ENCODE measurements at places on chromosomes 12 and 14.

- DNase-seq = no peak
Observed at GRCh38 chr12:115867854-115868253, 409.6 kb downstream of the MED13L start.

GRCh38 chr12:61009192-61009591, 1251.0 kb upstream of the USP15 start:
- DNase-seq = no peak

DNA sequence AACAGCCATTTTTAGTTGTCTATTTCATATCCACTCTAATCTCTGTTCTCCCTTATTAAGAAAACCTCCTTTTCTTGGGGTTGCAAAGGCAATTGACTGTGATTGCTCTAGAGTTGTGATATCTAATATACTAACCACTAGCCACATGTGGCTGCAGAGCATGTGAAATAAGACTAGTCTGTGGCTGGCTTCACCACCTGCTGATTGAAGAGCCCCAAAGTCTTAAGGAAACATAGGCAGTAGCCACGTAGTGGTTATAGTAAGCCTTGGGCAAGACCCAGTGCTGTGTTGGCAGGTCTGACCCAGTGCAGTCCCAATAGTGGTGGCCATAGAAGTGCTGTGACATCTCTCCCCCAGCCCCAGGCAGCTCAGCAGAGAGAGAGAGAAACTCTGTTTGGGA, 28.4 kb upstream of the ATP2B1 start:
- DNase-seq = no peak

GRCh38 chr12:104226672-104227071, 11.1 kb downstream of the TXNRD1 start:
- DNase-seq = peak; percentile 62

DNA sequence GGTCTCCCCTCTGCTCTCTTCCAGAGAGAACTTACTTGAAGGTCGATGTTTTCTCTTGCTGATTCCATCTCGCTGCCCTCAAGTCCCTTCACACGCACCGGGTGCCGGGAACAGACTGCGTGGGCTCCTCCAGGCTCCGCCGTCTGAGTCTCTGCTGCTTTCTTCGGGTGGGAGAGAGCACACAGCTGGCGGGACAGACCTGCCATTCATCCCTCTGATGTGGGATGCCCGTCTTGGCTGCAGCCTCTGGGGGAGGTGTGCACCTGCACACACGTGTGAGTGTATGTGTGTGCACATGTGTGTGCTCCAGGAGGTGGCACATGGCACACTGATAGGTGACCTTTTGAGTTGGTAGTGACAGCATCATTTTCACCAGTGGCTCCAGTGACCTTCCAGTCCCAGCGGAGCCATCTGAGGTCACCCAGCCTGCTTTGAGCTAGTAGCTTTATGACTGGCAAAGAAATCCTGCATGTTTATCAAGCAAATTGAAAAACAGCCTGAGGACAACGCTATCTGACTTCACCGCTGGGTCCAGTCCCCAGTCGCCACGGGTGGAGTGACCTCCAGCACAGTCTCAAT, at the start of gene NINJ2:
NINJ2 (minus strand) TSS at position 153 of the 579 bp plus-strand sequence; CDS start at position 68, 85 bp downstream.
- no peak for DNase-seq

DNA sequence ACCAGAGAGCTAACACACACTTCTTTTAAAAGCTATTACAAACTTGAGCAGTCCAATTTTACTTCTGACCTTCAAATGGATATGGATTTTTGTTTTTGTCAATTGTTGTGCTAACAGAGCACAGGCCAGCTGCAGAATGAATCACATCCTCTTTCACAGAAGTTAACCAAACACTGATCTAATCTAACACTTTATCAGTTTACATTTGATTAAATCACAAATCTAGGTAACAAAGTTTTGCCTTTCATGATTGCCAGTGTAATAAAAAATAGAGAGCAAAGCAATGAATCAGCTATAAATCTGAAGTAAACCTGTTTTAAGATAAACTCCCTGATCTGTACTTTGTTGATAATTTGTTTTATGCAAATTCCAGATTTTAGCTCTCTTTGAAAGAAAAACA, 273.1 kb upstream of the RGS6 start:
- DNase-seq = no peak

- no peak for DNase-seq
Observed at GRCh38 chr12:117972301-117972700, 3.5 kb upstream of the KSR2 start.

DNA sequence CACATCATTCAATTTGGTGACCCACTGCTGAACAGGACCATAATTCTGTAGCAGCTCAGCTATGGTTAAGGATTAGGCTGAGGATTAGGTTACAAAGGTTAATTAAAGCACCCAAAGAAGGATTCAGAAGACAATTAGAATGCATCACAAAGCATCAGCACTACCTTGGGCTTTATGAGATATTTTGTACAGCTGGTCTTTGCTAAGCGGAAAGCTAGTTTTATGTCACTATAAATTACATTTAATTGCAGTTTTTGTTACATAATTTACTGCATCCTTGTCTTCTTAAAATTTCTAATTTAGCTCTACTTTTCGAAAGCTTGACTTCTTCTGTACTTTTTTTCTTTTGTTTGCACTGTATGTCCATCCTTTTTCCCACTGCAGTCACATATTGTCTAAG, 711.5 kb downstream of the RPS29 start:
- DNase-seq = no peak

GRCh38 chr14:69749956-69750355, 17.0 kb upstream of the SRSF5 start:
- DNase-seq = no peak

DNA sequence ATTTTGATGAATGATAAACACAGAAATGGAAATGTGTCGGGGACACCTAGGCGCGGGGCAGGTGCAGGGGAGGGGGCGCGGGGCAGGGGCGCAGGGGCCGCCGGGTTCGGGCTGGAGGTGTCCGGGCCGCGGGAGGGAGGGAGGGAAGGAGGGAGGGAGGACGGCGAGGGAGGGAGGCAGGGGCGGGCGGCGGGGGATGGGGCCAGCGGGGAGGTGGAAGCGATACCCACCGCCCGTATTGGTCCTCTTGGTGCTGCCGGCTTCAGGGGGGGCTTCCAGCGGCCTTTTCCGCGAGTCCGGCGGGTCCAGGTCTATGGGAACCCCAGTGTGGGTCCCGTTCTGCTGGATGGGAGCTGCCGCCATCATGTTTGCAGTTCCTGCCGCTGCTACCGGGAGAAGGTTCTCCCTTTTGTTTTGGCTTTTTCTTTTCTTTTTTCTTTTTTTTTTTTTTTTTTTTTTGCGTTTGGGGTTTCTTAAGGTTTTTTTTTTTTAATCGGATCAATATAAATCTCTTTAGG, 703 bp downstream of the NOVA1 start:
- DNase-seq = no peak

DNA sequence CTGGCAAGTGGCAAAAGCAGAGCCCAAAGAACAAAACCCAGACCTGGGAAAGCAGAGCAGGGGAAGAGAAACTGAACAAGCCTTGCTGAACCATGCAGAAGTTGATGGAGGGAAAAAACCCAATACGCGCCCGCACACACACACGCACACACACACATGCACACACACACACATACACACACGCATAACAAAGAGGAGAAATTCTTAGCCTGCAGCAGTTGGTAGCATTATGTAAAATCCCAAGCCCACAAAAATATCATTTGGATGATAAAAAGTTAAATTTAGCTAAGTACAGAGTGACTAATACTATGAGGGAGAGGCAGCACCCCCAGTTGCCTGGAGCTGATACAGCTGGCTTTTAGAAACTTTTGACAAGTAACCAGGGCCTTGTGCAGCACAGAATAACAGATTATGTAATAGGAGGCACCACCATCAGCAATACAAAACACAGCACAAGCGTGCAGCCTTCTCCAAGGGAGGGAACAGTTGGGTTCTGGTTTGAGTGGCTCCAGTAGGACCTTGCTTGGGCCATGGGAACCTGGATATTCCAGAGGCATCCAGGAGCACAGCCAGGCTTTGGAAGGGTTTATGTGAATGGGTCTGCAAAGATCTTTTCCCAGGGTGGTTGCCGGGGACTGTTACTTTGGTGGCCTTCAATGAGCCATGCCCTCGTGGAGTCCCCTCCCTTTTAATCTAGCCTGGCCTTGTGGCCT, 35.3 kb downstream of the PITPNM2 start:
- peak; percentile 93 for DNase-seq

GRCh38 chr14:53011053-53011462, 60.2 kb upstream of the FERMT2 start:
- peak; percentile 99 for DNase-seq

DNA sequence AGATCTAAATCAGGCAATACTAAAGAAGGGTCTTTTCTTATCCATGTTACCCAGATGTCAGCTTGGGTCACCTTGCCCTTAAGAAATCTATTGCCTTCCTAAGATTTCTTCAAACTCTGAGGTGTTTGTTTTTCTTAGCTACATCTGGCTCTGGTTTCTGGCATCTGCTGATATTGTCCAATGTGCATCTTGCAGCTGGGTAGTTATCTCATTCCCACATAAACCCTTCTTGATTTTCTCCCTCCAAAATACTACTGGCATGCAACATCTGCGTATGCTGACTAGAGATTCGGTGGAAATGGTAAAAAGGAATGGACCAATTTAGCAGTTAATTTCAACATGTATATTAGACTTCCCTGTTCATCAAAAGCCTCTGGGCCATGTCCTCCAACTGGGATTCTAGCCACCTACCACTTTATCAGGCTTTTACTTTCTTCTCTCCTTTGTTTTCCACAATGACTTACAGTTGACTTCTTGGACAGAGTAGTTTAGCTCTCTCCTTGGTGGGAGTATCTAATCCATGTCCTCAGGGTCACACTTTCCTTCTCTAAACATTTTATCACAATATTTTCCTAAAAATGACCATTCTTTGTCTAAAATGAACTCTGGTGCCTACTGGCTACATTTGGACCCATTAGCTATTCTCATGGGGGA, 324.8 kb upstream of the FAR2 start:
- DNase-seq = no peak

GRCh38 chr12:79615596-79616560, 74.9 kb downstream of the PAWR start:
- no peak for DNase-seq

DNA sequence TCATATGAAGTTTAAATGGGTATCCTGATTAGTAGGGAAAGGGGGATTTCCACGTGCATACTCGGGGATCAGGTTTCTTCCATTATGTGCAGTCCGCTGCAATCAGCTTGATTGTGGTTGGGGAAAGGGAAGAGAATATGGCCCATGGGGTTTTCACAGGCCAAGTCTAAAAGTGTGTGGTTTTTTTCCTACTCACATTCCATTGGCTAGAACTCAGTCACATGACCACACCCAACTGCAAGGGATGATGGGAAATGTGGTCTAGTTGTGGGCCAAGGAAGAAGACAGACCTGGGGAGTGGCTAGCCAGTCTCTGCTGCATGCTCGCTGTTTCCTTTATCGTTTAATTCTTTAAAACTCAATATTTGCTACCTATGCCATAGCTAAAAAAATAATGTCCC, 105.1 kb downstream of the PRIMA1 start:
- no peak for DNase-seq

- DNase-seq = peak; percentile 53
Observed at GRCh38 chr14:32121948-32122347, 44.8 kb downstream of the ARHGAP5 start.

- no peak for DNase-seq
Observed at GRCh38 chr12:28040246-28040645, 67.7 kb upstream of the PTHLH start.

DNA sequence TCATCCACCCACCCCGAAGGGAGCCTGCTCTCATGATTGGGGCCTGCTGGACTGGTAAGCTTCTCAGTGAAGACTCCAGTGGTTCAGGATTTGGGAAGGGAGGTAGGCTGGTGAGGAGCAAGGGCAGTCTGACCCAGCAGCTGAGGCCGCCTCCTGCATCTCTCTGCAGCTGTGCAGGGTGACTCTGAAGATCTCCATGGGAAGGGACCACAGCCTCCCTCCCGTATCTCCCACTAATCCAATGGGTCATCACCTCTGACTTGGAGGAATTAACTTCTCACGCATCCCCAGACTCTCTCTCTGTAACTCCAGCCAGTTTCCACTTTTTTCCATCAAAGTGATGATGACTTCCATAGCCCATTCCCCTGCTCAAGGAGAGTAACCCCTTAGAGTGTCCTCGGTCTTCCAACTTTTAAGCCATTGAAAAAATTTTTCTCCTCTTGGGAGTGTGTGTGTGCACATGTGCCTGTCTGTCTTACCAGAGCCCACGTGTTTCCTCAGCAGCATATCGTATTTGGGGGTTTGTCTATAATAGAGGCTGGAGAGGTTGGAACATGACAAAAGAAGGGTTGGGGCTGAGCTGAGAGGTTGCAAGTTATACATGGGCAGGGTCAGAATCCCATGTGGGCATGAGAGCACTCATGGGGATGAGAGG, 11.3 kb downstream of the CLSTN3 start:
- no peak for DNase-seq

DNA sequence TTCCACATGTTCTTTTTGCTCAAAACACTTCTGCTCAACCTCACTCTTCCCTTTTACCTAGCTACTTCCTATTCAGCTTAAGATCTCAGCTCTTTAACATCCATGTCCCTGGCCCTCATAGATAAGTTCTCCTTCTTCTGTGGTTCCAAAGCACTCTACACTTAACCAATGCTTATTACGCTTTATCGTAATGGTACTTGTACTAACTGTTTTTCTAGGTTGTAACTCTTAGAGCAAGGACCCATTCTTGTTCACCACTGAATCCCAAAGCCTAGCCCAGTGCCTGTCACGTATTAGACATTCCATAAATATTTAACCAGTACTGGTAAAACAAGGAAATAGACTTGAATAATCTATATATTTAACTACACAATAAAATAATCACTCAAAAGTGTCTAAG, 5.3 kb downstream of the SLC41A2 start:
- DNase-seq = no peak

GRCh38 chr14:34872822-34873588, 2.2 kb downstream of the BAZ1A start:
- DNase-seq = peak; percentile 5

DNA sequence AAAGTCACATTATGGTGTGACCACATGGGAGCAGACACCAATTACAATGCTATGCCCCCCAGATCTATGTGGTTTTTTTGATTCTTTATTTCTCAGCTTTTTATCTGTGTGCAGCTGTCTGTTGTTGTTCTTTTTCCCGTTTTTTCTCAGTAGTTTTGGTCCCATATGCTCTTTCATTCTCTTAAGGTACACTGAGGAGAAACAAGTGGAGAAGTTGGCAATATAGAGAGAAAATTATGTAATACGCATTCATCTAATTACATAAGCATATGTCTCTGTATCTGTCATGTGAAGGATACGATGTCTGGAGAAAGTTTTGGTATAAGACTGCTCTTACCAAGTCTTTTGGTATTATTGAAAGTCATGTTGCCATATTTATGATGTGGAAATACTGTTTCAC, 819.0 kb downstream of the NRXN3 start:
- no peak for DNase-seq
